ENCODE measurements at places on chromosomes 4 and X. TPM values are rescaled to one million over a fixed set of nuclear protein-coding genes. Genes with fewer than 3 reads are reported as not detected.

CTAG1B gene
- not detected for total RNA-seq

HAND2 gene
- total RNA-seq = not detected

GRCh38 chrX:123859846-123860838, at the start of gene XIAP:
Gene XIAP (plus strand): TSS chrX:123860053. CDS start chrX:123885663, 25,610 bp downstream.
- peaks cover 4% of the 10 kb centered on the region for H3K36me3 ChIP-seq
- H3K4me1 ChIP-seq = peaks cover 7% of the 10 kb centered on the region
- peak within 1 kb of the TSS; percentile 88 for H3K4me3 ChIP-seq
- H3K27me3 ChIP-seq = no peaks in the 10 kb centered on the region
- peak; percentile 44 for DNase-seq
- peak within 1 kb of the TSS; percentile 86 for H3K27ac ChIP-seq

DNA sequence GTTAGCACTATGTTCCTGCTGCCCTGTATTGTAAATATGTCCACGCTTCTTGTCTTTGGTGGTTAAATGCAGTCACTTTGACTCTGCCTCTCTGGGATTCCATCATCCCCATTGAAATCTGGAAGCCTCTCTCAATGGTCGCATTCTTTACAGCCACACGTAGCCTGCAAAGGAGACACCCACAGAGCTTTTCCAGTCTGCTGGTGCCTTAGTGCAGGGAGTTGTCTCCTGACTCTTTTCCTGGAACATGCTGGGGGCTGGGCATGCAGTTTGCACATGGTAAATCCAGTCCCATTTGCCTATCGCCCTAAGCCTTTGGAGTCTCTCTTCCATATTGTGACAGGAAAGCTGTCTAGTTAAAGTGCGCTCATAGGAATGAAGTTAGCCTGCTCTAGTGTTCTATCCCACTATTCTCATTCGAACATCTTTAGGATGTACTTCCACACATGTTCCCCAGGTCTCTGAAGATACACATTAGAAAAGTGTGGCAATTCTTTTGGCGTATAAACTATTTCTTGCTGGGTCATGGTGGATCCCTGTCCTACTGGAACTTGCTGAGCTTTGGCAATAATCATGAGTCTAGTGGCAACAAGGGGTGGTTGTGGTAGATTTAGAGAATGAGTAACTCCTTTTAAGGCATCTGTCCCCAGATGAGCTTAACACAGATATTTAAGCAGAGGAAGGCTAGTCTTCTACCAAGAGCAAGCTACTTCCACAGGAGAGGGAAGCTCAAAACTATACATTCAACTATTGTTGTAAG, 33.7 kb downstream of the COQ2 start:
- no peak for DNase-seq
- peaks cover 3% of the 10 kb centered on the region for H3K36me3 ChIP-seq
- H3K27ac ChIP-seq = no peak overlapping the region
- H3K4me3 ChIP-seq = no peak overlapping the region
- H3K27me3 ChIP-seq = no peaks in the 10 kb centered on the region
- H3K4me1 ChIP-seq = peaks cover 18% of the 10 kb centered on the region

GRCh38 chr4:1247864-1248244, 1.1 kb downstream of the CTBP1 start:
- H3K4me1 ChIP-seq = peaks cover 56% of the 10 kb centered on the region
- peak overlapping the region; percentile 87 for H3K27ac ChIP-seq
- peak overlapping the region; percentile 90 for H3K4me3 ChIP-seq
- DNase-seq = no peak

DNA sequence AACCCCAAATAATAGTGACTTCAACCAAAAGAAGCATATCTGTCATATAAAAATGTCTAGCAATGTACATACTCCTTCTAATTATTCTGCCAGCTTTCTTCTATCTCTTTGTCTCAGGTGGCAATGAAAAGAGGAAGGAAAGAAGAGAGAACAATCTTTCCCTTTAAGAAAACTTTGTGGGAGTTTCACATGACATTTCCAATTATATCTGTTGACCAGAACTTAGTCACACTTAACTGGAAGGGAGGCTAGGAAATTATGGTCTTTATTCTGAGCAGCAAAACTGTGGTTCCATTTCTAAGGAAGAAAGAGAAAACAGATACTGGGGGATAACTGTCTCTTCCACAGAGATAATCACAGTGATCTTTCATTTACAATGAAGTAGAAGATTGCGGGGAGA, 12.9 kb upstream of the MAOA start:
- no peak for DNase-seq
- no peak overlapping the region for H3K27ac ChIP-seq
- H3K27me3 ChIP-seq = peaks cover 7% of the 10 kb centered on the region
- no peaks in the 10 kb centered on the region for H3K4me1 ChIP-seq
- no peak overlapping the region for H3K4me3 ChIP-seq
- H3K36me3 ChIP-seq = no peaks in the 10 kb centered on the region

DNA sequence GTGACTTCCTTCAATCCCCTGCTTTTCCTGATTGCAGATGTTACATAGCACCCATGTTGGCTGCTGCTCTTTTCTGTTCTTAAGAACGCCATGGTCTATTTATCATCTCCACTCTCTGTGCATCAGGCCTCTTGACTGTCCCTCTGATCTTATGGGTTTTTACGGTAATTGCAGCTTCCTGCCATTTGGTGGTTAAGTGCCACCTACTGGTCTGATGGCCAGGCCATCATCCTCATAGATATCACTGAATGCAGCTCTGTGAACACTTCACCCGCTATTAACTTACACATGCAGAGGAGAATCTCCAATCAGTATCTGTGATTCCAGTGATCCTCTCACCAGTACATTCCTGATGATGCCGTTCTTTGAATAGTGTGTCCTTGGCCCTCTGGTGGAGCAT, 382.4 kb downstream of the TRAM1L1 start:
- no peak overlapping the region for H3K27ac ChIP-seq
- H3K36me3 ChIP-seq = no peaks in the 10 kb centered on the region
- no peaks in the 10 kb centered on the region for H3K27me3 ChIP-seq

- no peak overlapping the region for H3K27ac ChIP-seq
- DNase-seq = no peak
- H3K4me1 ChIP-seq = no peaks in the 10 kb centered on the region
- H3K4me3 ChIP-seq = no peak overlapping the region
- H3K27me3 ChIP-seq = peaks cover 19% of the 10 kb centered on the region
Observed at GRCh38 chr4:169050284-169050683, 40.2 kb upstream of the CBR4 start.

DNA sequence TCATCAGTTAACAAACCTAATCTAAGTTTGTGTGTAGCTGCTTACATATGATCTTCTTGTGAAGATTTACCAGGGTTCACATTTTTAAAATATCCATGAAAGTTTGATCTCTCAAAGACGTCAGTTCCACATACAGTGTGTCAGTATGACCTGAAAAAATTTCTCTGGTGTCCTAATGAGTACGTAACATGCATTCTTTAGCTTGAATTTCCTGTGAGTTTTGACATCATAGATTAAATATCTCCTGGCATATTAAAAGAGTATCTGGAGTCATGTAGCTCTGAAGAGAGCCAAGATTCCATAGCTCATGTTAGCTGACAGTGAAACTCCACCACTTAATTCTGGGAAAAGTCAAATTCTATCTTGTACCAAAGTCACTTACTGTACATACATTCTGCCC, 43.9 kb upstream of the PDLIM5 start:
- DNase-seq = no peak
- no peak overlapping the region for H3K27ac ChIP-seq
- H3K36me3 ChIP-seq = no peaks in the 10 kb centered on the region
- H3K4me3 ChIP-seq = no peak overlapping the region
- H3K27me3 ChIP-seq = peaks cover 33% of the 10 kb centered on the region

DNA sequence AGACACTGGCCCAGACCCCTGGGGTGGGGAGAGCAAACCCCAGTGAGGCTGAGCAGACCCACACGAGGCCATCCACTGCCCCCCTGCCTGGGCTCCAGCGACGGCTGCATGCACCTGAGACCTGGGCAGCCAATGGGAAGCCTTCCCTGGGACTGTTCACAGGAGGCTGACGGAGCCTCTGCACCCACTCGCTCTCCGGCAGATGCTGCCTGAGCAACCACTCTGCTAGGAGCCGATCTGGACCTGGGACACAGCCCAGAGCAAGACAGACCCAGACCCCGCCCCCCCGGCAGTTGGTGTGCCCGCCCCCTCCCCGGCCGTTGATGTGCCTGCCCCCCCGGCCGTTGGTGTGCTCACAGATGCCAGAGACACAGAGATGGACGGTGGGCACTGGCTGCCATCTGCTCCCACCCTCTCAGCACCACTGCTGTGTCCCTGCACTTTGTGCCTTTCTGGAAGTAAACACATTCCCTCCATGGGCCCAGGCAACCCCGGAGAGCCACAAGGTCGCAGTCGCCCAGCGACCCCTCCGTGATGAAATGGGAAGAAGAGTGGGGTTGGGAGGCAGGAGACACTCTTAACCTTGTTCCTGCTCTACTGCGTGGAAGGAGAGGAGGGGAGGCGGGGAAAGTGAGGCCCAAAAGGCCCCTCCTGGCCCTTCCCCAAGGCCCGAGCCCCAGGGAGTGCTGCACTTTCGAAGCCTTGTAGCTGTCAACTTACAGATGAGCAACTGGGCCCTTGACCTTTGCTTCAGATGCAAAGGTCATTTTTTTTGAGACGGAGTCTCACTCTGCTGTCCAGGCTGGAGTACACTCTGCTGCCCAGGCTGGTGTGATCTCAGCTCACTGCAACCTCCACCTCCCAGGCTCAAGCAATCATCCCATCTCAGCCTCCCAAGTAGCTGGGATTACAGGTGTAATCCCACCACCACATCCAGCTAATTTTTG, 62.0 kb downstream of the ZFYVE28 start:
- no peaks in the 10 kb centered on the region for H3K27me3 ChIP-seq
- no peaks in the 10 kb centered on the region for H3K36me3 ChIP-seq
- H3K4me1 ChIP-seq = peaks cover 9% of the 10 kb centered on the region
- peak overlapping the region; percentile 16 for H3K27ac ChIP-seq
- DNase-seq = no peak

MTNR1A gene
- not detected for total RNA-seq

DNA sequence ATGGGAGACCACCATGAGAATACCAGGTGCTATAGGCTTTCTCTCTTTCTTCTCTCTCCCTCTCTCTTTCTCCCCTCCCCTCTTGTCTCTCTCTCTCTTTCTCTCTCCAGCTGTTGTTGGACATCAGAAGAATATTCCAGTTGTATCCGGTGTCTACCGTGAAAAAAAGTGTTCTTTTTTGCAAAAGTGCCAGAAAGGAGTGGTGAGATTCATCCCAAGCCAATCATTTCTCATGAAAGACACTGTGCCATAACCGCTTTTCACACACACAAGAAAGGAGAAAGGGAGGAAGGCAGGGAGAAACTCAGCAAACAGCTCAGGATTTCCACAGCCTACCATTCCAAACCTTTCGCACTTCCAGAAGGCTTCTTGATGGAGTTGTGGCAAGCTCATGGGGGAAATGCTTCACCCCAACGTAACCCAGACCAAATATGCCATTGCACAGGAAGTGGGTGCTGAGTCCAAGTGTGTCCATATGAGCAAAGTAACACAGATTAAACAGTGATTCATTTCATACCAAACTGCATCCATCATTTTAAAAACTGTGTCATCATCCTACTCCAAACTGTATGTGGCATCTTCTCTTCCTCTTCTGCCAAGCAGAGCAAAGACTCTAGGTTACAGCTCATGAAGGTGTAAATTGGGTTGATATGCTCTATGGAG, 224.0 kb downstream of the APBB2 start:
- H3K4me3 ChIP-seq = no peak overlapping the region
- no peak overlapping the region for H3K27ac ChIP-seq
- H3K36me3 ChIP-seq = no peaks in the 10 kb centered on the region
- no peak for DNase-seq

GRCh38 chrX:151082077-151082948, 94.1 kb upstream of the GPR50 start:
- DNase-seq = peak; percentile 37
- no peak overlapping the region for H3K4me3 ChIP-seq
- peaks cover 27% of the 10 kb centered on the region for H3K27me3 ChIP-seq
- peaks cover 2% of the 10 kb centered on the region for H3K36me3 ChIP-seq
- H3K27ac ChIP-seq = no peak overlapping the region
- peaks cover 13% of the 10 kb centered on the region for H3K4me1 ChIP-seq

DNA sequence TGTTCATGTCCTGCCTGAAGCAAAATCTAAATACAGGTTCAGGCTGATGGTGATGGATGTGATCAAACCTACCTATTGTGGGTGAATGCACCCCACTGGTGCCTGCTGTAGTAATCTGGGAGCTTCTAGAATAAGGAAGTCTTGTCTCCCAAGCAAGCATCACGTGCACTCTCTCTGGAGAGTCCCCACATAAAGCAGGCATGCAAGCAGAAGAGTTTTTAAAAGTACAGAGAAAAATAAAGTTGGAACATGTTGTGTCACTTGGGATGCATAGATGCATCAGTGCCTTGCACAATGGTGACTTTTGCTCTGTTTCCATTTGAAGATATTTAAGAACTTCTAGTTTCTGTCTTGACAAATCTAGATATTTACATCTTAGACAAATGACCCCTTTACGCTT, 54.9 kb downstream of the MAD2L1 start:
- peaks cover 33% of the 10 kb centered on the region for H3K27me3 ChIP-seq
- no peak overlapping the region for H3K27ac ChIP-seq
- no peaks in the 10 kb centered on the region for H3K4me1 ChIP-seq
- no peaks in the 10 kb centered on the region for H3K36me3 ChIP-seq
- DNase-seq = no peak

DNA sequence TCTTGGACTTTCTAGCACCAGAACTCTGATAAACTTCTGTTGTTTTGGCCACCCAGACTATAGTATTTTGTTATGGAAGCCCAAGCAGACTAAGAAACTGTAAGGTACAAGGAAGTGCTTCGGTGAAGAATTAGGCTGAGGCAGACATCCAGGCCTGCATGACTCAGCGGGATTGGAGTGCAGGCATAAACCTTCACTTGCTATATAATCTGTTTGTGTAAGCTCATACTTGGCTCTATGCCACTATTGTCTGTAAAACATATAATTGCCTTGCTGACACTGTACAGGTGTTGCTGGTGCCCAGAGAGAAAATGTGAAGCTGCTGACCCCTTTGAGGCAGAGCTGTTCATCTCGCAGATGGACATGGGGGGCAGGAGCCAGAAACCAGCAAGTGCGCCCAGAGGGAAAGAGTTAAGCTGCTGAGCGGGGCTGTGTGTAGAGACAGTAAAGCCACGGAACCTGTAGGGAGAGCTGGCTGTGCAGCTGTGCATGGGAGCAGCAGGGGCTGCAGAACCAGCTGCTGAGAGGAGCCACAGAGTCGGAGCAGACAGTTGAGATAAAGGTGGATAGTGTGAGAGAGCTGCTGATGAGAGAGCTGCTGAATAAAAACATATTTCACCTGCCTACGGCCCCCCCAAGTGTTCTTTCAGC, 96.2 kb downstream of the RBM46 start:
- H3K4me1 ChIP-seq = no peaks in the 10 kb centered on the region
- H3K27me3 ChIP-seq = no peaks in the 10 kb centered on the region
- H3K4me3 ChIP-seq = no peak overlapping the region
- no peak overlapping the region for H3K27ac ChIP-seq
- no peak for DNase-seq

PRDM8 gene
- total RNA-seq = 20.0 TPM

SPANXB1 gene
- not detected for total RNA-seq

ADGRG2 gene
- not detected for total RNA-seq

GPM6B gene
- not detected for total RNA-seq

AR gene
- total RNA-seq = 1.5 TPM

DNA sequence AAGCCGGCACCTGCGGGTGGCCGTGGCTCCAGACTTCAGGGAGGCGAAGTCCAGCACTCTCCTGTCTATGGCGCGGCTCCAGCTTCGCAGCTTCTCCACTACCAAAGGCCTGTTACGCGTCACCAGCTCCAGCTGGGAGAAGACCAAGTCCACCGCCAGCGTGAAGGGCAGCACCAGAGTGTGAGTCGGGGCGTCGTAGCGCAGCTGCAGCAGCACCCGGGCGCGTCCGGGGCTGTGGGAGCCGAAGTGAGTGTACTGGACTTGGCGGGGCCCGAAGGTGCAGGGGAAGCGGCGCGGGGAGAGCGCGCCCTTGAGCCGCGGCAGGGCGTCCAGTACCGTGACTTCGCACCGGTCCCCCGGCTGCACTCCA, 444 bp downstream of the FREM3 start:
- no peak for DNase-seq
- H3K27me3 ChIP-seq = peaks cover 30% of the 10 kb centered on the region
- no peak overlapping the region for H3K27ac ChIP-seq

Data from T-helper 17 cell (primary cell).